ENCODE measurements at places on chromosomes 2 and 18.

- no peak for DNase-seq
These were observed 85.4 kb upstream of the CPO start for GRCh38 chr2:206853915-206854314.

- no peak for DNase-seq
These were observed 351.5 kb downstream of the TXNL1 start for GRCh38 chr18:56286775-56287325.

GRCh38 chr2:66156171-66156570 lies 278.8 kb upstream of the MEIS1 start:
- no peak for DNase-seq

DNA sequence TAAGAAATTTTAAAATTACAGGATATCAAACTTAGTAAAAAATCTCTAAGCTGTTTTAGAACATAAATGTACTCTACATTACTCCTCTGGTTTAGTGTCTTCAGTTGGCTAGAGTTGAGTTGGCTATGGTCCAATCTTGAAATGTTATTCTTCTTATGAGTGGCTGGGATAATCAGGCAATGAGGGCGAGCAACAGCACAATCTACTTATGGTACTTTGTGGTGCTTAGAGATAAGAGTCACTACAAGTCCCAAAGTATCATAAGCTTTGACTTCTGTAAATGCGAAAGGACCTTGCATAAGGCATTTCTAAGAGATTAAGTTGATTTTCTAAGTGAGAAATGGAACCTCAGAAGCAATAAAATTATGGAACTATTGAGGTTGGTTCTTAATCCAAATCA lies 361.7 kb downstream of the GPD2 start:
- no peak for DNase-seq

DNA sequence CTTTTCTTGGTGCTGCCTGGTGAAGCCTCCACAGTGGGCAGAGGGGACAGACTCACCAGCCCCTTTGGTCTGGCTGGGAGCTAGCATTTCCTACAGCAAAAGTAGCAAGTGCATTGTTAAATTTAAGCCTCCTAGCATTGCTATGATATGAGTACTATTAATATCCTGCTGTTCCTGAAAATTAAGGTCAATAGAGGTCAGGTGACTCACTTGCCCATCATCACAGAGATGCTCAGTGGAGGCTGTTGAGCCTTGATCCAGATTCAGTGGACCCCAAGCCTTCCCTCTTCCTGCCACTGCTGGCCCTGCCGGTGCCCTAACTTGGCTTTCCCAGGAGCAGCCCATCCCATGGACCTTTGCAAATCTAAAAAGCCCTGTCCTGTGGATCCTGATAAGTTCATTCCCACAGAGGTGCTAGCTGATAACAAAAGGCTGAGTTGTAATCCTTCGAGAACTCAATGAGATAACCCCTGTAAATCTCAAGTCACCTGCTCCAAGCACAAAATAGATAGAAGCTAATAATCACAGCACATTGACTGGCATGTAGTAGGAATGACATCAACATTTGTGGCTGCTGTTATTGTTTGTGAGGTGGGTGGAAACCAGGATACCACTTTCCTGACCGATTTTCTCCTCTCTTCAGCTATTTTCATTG lies 84.4 kb downstream of the THNSL2 start:
- DNase-seq = no peak

DNA sequence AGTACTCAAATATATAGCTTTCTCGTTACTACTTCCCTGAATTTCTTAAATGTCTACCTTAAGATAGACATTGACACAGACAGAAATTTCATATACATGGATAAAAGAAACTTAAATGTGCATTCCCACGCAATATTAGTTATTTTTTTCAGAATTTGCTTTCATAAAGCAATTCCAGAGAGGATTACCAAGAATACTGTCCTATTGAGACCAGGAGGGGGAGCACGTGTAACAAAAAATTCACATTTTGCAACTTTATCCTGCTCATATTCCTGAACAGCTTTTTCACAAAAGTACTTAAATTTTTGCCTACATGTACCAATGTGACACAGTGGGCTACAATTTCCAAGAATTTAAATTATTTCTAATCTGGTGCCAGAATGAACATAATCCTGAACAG lies 30.7 kb upstream of the ERCC3 start:
- DNase-seq = no peak

- no peak for DNase-seq
These were observed 19.6 kb downstream of the RSAD2 start for GRCh38 chr2:6896930-6897759.

DNA sequence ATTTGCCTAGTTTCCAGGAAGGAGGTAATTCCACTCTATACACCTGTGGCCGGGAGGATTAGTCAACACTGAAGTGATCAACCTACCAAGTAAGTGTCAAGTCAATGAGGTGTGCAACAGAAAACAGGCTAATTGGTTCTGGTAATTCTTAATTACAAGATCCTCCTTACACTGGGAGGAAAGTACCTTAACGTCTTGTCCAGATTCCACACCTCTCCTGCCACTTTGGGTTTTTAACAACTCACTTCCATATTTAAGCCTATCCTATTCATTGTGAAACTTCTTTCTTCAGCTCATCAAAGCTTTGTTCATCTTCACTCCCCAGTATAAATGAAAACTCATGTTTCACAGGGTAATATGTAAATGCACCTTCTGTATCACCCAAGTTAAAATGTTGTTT lies 22.0 kb upstream of the MAP4K4 start:
- DNase-seq = no peak

DNA sequence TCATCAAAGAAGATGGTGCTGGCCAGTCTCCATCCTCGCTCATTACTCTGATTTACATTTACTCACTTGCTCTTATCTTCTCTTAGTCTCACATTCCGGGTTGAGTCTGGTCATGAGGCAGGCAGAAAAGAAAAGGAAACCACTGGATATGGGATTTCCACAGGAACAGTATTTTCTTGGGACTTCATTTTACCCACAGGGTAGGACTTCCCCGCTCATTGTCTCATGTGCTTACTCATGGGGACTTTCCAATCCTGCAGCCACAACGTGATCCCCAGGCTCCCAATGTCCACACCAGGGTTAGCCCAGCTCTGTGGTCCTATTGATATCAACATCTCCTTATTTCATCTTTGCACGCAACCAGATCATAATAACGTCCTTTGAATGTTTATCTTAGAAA lies 373.8 kb downstream of the TMEM182 start:
- DNase-seq = no peak

- no peak for DNase-seq
These were observed 51.6 kb upstream of the RAPH1 start for GRCh38 chr2:203586696-203587095.

DNA sequence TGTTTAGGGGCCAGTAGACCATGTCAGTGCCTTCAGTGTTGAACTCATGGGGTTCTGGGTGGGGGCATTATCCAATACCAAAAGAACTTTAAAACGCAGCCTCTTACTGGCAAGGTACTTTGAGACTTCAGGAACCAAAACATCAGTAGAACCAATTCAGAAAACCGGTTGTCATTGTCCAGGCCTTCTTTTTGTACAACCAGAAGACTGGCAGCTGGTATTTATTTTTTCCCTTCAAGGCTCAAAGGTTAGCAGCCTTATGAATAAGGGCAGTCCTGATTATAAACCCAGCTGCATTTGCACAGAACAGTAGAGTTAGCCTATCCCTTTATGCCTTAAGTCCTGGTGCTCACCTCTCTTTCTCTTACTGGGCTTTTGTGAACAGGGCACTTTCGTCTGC lies 113.8 kb upstream of the EML6 start:
- no peak for DNase-seq

GRCh38 chr2:98240786-98241398 lies 105.4 kb upstream of the CNGA3 start:
- no peak for DNase-seq

GRCh38 chr2:65421432-65421748 lies 11.0 kb downstream of the SPRED2 start:
- no peak for DNase-seq

DNA sequence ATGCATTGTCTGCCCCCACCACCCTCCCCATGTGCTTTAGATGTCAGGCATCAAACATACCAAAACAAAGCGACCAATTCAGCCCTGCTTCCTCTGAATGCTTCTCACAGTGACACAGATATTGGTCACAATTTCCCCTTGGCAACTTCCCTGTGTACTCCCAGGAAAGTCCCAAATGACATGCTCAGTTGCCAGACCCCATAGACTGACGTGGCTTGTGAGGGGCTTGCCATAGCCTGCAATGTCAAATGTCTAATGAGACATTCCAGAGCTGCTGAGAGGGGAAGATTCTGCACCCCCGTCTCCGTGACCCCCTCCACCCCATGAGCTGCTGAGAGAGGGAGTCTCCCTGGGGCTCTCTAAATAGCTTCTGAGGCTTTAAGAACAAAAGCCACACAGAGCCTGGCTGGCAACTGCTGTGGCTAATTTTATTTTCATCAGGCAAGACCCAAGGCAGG lies 47.3 kb downstream of the RFTN2 start:
- no peak for DNase-seq

- DNase-seq = no peak
These were observed 475.6 kb downstream of the TDRD15 start for GRCh38 chr2:21599417-21599816.

DNA sequence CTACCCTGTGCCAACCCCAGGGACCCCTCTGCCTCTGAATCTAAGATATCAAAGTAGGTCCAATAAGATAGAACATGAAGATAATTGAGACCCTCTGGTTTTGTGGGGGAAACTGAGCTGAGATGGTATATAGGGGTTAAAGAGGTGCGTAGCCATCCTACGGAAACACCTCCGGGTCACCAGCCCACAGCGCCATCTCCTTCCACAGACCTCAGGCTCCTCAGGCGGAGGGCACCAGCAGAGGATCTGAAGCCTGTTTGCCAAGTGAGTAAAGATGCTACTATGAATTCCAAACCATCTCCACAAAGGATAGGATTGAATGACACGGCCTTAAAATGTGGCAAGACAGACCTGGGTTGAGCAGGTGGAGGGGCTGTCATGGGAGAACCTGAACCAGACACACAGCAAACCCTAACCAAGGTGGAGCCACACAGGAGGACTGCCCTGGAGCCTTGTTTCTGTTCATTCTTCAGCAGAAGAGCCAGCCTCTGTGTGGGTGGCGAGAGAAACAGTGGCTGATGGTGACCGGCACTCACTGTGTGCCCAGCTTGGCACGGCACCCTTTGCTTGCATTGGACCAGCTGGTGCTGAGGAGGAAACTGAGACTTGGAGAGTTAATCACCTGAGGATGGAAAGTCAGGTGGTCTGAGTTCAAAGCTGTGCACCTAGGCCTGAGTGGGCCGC lies 10.2 kb downstream of the GBX2 start:
- no peak for DNase-seq

- no peak for DNase-seq
These were observed 48.8 kb upstream of the PPM1B start for GRCh38 chr2:44119878-44120277.

DNA sequence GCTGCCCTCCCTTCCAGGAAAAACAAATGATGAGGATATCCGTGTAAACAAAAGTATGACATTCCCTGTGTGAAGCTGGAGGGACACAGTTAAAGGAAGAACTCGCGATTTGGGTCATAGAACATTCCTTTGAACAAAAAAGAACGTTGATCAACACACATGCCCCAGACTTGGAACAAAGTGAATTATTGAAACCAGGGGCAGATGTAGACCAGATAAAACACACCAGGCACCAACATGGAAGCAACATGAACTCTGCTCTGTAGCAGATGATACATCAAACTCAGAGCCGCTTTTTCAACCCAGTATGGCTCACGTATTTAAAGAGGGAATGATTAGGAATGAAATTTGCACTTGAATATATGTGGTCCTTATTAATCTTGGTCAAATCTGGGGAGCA lies 206.5 kb downstream of the TMEM182 start:
- DNase-seq = no peak

- DNase-seq = no peak
These were observed 4.5 kb downstream of the PRLH start for GRCh38 chr2:237570776-237571335.

DNA sequence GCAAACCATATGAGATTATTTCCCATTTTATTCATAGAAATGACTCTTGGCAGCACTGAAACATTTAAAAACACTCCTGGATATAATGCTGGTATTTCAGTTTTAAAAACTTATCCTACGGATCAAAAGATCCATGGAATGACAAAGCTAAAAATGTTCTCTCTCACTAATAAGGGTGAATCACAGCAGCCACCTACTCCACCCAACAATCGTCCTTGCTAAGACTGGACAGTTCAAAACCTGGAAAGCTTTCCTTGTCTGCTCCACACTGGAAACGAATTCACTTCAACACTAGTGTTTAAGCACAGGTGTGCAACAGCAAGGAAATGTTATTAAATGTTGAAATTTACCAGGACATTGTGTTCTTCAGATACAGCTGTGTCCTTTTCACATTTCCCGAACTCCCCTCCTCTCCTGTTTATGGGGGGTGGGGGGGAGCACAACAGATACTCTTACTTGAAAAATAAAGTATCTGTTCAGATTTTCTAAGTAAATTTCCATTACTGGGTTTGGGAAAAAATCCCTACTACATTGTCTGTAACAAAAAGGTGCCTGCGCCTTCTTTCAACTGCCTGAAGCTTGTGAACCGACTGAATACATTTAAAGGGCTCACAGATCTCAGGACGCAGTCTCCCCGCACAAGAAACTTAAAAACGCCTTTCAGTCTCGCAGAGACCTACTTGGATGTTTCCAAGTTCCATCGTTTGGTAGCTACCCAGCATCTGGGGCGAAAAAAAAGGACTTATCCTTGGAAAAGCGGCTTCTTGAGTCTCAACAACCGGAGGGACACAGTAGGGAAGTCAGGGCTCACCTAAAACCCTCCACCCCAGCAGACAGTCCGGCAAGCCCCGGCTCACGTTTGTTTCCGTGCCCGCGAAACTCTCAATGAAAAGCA lies 1.3 kb downstream of the YWHAQ start:
- no peak for DNase-seq

- no peak for DNase-seq
These were observed 37.2 kb upstream of the CFAP36 start for GRCh38 chr2:55482186-55482884.

DNA sequence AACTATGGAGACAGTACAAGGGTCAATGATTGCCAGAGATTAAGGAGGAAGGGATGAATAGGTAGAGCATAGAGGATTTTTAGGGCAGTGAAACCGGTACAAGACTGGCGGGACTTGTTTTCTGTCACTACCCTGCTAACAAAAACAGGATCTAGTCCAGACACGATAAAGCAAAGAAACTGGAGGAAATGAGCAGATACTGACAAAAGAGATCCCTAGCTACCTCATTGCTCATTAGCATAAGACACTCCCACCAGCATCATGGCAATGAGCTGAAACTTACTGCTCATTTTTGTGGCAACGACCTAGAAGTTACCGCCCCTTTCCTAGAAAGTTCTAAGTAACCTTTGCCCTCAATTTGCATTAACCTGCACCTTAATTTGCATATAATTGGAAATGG lies 131.2 kb downstream of the ETAA1 start:
- no peak for DNase-seq

- DNase-seq = no peak
These were observed 3.7 kb upstream of the KIF1A start for GRCh38 chr2:240823449-240824336.

DNA sequence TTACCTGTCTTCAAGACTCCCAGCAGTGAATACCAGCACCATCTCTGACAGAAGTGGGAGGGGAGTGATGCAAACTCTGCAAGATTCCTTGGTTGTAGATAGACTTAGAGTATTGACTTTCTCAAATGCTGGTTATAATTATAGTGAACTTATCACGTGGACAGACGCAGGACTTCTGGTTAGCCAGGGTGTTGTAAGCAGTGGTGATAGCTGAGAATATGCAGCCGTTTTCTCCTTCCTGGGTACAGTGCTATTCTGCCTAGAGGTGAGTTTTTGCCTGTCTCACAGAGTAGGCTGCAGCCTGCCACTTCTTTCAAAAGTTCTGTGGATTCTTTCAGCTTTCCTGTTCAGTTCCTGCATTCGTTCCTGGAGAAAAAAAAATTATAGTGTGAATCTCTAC lies 733 bp upstream of the CXCR2 start:
- DNase-seq = no peak

All from thoracic aorta (tissue), 2 donors.